ENCODE measurements at places on chromosomes 11 and 22. TPM values are rescaled to one million over a fixed set of nuclear protein-coding genes. Genes with fewer than 3 reads are reported as not detected.

The LRRC4C gene
- total RNA-seq, result not detected

- peak; percentile 69 for DNase-seq
Observed at GRCh38 chr11:11966826-11967668, 41.4 kb downstream of the DKK3 start.

DNA sequence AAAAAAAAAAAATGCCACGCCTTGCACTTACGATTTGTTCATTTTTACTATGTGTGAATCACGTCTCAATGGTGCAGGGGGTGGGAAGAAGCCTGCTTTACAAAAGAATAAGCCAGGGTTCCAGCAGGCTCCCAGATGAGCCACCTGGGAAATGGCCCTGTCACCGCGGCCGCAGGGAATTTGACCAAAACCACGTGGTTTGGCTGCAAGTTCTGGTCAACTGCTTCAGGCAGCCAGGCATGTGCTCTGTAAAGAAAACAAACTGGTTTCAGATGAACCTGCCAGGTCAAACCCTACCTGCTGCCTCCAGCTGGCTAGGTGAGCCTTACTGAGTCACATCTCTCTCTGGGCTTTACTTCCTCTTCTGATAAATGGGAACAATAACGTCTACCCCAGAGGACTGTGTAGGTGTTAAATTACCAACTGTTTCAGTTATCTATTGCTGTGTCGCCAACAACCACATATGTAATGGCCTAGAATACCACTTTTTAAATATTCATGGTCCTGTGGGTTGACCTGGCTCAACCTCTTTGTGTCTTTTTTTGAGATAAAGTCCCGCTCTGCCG lies 30.5 kb upstream of the GCAT start:
- DNase-seq, result no peak

DNA sequence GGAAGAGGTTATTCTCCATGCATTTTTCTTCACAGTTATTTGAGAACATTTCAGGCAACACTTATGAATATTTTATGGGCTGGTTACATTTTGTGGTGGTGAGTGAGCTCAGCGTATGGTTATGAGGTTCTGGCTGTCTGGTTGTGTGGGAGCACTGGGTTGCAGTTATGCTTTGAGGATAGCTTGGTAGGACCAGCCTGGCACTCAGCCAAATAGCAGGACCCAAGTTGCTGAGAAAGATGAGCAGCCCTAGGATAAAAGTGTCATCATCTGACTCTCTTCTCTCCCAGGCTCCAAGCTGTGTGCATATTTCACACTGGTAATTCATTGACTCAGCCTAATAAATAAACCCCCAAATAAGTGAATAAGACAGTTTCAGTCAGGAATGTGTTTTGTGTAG lies 8.1 kb upstream of the SRSF8 start:
- DNase-seq, result no peak

The SLC36A4 gene
- 18.9 TPM for total RNA-seq

DNA sequence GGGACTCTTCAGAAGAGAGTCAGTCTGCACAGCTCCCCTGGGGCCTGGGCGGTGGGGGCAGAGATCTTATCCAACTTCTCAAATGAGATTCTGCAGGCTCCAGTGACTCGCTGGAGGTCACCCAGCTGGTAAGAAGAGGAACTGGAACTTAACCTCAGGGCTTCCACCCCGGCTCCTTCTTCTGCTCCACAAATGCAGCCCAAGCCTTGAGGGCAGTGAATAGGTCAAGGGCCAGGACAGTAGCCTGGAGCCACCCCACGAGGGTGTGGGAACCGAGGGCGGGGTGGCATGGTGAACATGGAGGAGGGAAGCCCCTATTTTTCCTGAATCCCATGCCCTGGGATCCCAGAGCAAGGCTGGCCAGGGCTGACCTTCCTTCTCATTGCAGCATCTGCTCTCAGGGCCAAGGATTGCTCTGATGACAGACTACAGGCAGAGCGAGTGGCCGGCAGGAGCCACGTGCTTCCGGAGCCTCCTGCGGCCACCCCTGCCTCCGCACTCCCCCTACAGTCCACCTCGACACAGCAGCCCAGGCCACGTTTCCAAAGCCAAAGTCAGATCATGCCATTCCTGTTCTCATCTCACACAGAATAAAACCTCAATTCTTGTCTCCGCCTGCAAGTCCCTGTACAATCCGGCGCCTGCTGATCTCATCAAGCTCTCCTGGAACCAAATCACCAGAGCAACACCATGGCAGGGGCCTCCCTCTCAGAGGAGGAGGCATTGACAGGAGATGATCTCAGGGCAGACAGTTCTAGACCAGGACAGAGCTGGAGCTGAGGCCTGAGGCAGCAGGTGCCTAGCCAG lies 21.1 kb upstream of the UPK3A start:
- no peak for DNase-seq
